ENCODE measurements at places on chromosomes 7 and 10.

- DNase-seq, result no peak
These were observed 68.1 kb downstream of the SVOPL start for GRCh38 chr7:138632826-138633602.

GRCh38 chr7:924541-925231, 29.8 kb downstream of the ADAP1 start:
- peak; percentile 88 for DNase-seq

DNA sequence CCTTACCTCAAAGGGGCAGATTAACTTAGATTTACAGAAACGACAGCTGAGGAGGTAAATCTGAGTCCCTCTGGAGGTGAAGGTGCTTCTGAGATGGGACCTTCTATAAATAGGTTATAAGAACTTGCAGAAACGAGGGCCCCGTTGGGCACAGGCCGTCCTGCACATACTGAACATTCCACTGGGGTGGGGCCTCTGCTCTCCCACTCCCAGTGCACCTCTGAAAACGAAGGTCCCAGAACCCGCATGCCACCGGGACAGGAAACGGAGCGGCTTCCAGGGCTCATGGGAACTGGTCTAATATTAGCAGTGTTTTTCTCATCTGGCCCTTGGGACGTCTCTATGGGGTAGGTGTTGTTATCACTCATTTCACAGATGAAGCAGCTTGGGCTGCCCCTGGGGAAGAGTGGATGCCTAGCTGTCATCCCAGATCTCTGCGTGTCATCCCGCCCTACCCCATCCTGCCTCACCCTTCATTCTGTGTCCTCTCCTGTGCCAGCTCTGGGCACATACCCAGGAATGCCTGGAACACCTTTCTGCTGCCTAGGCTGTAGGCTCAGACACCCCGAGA, 19.6 kb downstream of the C10orf62 start:
- no peak for DNase-seq

DNA sequence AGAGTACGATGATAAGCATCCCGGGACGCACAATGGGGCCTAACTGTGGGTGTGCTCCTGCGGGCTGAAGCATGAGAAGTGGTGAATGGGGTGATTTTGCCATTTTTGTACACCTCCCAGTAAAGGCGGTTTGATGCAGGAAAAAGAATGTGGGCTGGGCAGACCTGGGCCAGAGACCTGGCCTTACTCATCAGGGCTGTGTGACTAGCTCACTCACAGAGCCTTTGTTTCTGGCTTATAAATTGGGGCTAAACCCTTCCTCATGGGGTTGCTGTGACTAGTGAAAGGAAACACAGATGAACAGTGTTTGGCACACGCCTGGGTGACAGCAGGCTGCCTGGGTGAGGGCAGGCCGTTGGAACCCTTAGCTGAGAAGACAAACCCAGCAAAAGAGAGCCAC, 18.0 kb downstream of the RRP12 start:
- no peak for DNase-seq

DNA sequence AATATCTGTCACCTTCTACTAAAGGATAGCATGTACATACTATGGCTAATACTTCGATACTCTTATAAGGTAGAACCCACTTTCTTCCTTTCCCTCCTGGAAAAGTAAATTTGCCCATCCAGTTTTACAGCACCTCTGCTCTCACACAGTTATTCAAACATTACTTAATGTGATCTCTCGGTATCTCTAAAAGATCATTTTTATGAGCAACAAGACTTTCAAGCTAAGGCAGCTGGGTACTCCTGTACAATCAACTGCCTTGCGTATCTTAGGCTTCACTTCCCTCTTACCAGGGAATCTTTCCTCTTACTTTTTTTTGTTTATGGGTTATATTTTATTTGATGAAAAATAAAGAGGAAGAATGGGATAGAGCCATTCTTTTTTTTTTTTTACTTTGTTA, 26.5 kb upstream of the TLL2 start:
- DNase-seq, result no peak

DNA sequence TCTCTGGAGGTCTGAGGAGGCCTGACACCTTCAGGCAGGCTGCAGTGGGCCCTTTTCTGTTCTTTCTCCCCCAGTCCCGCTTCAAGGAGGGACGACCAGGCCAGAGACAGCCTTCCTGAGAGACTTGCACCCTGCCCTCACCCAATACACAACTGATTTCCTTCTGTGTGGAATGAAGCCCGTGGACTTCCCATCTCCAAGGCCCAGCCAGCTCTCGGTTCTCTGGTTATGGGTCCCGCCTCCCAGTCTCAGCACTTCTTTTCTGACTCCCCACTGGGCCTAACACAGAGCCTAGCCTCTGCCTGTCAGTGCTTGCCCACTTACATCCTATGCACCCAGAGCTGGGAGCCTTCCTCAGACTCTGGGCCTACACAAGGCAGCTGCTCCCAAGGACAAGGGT, 24.1 kb upstream of the ADCYAP1R1 start:
- DNase-seq, result no peak

GRCh38 chr7:73880755-73881328, 19.9 kb downstream of the TMEM270 start:
- DNase-seq, result no peak

GRCh38 chr10:133045556-133046389, 42.0 kb upstream of the ADGRA1 start:
- no peak for DNase-seq

DNA sequence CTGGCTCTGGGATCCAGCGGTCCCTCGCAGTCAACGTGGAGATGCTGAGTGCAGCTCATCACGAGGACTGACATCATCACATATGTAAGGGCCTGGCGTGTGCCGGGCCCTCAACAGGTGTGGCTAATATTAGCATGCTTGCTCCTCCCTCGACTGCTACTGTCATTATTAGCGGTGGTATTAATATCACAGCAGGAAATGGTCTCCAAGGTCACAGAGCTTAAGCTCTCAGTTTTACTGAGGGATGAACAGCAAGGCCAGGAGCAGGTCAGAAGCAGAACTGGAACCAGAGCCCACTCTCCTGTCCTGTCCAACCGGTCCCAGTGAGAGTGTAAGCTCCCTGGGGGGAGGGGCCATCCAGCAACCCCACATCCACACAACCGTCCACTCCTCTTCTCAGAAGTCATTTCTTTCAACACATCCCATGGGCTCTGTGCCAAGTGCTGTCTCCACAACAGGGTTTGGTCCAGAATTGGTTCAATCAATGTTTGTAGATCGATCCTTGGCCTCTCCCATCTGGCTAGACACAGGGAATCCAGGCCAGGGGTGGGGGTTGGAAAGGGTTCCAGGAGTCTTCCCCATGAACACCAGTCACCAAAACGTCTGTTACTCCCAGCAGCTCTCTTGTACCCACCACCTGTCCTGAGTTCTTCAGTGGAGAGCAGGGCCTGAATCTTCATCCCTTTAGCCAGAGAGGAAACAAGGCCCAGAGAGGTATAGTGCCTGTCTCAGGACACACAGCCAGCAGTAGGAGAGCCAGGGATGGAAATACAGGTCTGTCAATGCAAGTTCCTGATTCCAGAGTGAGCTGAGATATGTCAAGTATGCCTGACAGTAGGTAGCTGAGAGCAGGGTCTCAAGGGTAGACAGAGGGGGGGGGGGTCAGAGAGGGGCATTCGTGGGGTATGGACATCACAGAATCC, 45.3 kb upstream of the ZMIZ1 start:
- DNase-seq, result peak; percentile 61

GRCh38 chr7:2403718-2404648, 572 bp downstream of the CHST12 start:
- peak; percentile 73 for DNase-seq

DNA sequence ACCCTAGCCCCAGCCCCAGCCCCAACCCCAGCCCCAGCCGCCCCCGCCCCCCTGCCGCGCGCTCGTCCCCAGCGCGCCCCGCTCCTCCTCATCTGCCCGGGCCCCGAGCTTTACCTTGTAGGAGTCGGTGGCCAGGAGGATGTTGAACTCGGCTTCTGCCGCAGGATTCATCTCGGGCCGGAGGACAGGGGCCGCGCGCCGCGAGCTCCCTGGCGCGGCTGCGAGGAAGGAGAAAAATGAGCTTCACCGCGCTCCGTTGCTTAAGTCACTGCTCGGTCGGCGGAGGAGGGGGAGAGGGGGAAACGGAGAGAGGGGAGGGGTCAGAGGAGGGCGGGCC, at the start of gene NAMPT:
Gene NAMPT, minus strand, starts transcription at position 270 of the 337 bp plus-strand sequence. Its CDS starts 99 bp downstream, at position 171.
- no peak for DNase-seq

DNA sequence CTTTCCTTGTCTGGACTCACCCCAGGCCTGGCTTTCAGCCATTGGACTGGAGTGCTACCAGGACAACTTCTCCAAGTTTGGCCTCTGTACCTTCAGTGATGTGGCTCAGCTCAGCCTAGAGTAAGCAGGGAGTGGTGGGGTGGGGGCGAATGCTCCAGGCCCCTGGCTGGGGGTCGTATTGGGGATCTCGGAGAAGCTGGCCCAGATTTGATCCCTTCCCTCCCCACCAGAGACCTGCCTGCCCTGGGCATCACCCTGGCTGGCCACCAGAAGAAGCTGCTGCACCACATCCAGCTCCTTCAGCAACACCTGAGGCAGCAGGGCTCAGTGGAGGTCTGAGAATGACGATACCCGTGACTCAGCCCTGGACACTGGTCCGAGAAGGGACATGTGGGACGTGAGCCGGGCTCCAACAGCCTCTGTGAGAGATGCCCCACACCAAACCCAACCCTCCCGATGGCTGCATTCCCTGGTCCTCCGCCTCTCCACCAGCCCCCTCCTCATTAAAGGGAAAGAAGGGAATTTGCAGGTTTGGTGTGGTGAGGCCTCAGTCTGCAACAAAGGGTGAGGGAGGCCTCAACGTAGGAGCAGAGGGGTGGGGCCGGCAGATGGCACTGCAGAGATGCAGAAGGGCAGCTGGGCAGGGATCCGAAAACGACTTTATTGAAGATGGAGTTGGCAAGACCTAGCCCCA, 14.8 kb downstream of the TRPV6 start:
- no peak for DNase-seq

DNA sequence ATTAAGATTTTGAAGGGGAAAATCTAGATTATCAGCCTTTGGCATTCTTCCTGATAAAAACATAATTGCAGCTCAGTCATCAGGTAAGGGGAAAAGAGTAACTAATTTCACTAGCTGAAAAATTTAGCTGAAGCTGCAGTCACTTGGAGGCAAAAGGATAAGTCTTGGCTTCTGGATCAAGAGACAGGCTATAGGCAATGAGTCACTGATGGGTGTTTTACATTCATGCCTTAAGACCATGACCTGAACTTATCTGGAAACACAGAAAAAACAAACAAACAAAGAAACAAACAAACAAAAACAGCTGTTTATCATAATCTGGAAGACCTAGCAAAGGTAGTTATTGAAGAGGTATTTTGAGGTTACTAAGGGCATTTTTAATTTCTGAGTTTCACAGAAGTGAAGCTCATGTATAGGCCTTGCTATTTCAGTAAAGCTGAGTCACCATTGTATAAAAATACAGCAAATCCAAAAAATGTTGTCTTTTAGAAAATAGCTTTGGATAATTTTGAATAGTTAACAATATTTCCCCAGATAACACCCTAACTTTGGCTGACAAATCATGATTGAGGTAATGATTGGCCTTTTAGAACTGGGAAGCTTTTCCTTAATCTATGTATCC, 40.3 kb downstream of the ZNF22 start:
- DNase-seq, result no peak

DNA sequence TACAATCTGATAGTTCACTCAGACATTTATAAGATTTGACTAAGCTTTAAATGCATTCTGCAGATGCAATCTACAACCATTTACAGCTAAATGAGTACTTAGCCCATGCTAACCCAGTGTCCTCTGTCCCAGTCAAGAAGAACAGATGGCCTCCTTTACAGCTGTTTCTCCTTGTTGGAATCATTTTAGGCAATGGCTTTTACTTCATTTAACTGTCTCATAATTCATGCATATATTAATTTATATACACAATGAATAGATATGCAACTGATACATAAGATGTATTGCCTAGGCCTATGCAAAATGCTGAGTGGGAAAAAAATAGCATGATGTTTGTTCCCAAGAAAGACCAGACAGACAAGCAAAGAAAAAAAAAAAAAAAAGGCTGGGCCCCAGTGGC, 82.2 kb downstream of the TSPAN12 start:
- DNase-seq, result no peak

DNA sequence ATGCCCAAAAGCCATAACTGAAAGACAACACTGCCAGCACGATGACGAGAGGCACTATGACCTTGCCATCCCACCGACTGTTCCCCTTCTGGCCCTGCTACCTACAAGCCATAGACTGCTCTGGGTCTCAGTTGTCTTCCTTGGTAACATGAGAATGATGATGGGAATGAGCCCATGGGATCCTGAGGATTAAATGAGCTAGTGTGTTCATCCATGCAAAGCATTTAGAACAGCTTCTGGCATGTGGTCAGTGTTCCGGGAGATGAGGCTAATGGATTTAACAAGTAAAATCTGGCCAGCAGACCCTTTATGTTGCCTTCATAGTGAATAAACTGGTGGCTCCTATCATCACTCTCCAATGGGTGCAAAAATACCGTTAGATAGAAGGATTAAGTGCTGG, 62.4 kb upstream of the WDR11 start:
- DNase-seq, result no peak

GRCh38 chr7:113200281-113200680, 81.9 kb upstream of the SMIM30 start:
- DNase-seq, result no peak

DNA sequence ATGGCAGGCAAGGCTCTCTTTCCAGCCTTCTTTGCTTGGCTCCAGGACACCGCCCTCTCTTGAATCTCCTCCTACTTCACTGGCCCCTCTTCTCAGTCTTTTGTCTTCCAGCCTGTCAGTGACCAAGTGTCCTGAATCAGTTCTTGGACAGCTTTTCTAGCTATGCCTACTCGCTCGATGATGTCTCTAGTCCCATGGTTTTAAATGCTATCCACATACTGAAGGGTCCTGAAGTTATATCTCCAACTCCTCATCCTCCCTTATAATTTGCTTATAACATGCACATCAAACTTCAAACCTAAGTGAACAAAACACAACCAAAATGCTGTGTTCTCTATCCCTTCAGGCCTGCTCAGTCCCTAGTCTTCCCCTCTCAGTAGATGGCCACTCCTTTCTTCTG, 5.0 kb upstream of the GOLGA7B start:
- DNase-seq, result peak; percentile 5

- no peak for DNase-seq
These were observed 110.0 kb downstream of the TACC2 start for GRCh38 chr10:122098924-122099323.

DNA sequence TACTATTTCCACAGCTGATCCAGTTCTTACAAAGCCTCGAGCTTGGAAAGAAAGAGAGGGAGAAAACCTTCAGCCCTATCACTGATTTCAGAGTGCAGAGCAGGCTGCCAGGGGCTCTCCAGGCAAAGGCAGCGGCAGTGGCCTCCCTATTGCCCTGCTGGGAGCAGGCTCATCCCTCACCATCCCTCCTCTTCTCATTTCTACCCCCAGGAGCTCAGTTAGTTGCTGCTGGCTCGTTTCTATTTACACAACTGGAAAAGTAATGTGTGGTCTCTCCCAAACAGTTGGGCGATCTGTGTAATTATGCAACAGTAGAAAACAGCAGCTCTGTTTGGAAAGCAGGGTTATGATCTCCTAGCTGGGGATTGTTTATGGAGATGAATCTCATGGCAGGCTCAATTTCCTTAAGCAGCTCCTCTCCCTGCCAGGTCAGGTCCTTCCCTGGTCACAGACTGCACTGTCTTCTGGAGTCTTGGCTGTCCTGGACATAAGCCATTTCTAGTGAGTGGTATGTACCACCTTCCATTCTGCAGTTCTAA, 28.7 kb upstream of the TNS3 start:
- DNase-seq, result no peak

GRCh38 chr10:132120734-132121510, 55.2 kb downstream of the JAKMIP3 start:
- DNase-seq, result no peak
